ENCODE measurements at places on chromosomes 12 and 14. TPM values are rescaled to one million over a fixed set of nuclear protein-coding genes. Genes with fewer than 3 reads are reported as not detected.

STON2 gene
- 0.66 TPM for total RNA-seq

PYGL gene
- total RNA-seq: 0.55 TPM

RAB5B gene
- 55.6 TPM for total RNA-seq

NABP2 gene
- total RNA-seq: 80.6 TPM

SIX6 gene
- total RNA-seq: not detected

KCNJ8 gene
- total RNA-seq: not detected

ZNF891 gene
- total RNA-seq: 2.0 TPM

RD3L gene
- not detected for total RNA-seq

DNA sequence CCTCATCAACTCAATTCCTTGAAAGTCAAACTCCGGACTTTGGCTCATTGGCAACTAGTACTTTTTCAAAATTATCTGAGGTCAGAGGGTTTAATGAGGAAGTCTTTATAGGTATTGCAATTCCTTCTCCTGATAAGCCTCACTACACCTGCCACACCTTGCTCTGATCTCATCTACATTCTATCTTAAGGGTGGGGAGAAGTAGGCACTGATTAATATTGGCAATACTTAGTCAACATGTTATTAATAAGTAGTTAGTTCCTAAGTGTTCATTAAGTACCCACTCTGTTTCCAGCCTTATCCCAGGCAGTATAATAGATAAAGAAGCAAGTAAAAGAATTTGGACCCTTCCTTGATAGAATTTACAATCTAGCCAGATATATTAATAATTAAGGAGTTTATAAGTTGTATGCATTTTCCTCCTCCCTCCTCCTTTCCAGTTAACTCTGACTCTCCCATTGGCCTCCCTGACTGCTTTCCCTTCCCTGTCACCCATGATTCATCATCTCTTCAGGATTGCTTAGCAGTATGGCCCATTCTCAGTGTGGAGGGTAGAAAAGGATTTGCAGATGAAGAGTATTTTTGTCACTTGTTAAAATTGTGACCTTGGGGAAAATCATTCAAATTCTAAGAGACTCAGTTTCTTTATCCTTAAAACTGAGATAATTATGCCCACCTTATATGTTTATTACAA is 231.0 kb upstream of the ATP2B1 start:
- no peak for DNase-seq

DNA sequence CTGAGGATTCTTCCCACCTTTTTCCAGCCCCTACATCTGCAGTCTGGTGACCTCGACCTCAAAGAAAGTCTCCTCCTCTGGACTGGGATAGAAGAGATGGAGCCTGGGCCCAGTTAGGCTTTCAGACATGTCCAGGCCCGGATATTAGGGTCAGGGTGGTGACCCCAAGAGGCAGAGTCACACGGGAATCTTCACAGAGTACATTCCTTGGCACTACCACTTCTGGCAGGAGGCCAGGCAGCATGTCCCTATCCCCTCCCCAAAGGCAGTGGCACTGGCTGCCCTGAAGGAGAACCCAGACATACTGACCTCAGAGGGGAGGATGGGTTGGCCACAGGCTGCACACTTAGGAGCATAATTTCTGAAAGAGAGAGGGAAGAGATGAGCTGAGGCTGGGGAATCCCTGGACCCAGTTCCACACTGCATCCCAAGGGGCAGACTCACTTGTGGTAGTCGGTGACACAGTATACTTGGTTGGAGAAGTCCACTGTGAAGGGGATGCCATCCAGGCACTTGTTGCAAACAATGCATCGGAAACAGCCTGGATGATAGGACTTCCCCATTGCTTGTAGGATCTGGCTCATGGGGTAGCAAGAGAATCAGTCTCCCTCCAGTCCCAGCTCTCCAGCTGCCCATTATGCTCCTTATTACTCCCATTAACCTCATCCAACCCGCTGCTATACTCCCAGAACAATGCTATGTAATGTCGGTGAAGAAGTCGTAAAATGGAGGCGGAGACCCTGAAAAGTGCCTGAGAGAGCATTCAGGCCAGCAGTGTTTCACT is 7.6 kb downstream of the AJUBA start:
- no peak for DNase-seq

GRCh38 chr14:104776961-104777807 is 18.4 kb downstream of the AKT1 start:
- no peak for DNase-seq

DNA sequence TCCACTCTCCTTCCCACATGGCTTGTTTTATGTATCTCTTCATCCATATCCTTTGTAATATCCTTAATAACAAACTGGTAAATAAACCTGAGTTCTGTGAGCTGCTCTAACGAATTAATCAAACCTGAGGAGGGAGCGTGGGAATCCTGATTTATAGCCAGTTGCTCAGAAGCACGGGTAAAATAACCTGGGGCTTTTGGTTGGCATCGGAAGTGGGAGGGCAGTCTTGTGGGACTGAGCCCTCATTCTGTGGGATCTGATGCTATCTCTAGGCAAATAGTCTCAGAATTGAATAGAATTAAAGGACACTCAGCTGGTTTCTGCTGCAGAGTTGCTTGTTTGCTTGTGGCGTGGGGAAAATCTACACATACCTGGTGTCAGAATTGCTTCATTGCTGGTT is 17.5 kb upstream of the LDHB start:
- no peak for DNase-seq

- DNase-seq: peak; percentile 95
Measured at GRCh38 chr12:14961466-14962152, at the start of gene ARHGDIB. Gene ARHGDIB (minus strand): TSS chr12:14961601. CDS start chr12:14950712, 10,889 bp downstream.

- peak; percentile 93 for DNase-seq
Measured at GRCh38 chr12:93677195-93678064, at the start of gene CRADD. Gene CRADD (plus strand): TSS chr12:93677375.

- DNase-seq: no peak
Measured at GRCh38 chr12:108861878-108862587, 4.7 kb upstream of the SSH1 start.

GRCh38 chr14:28778138-28779117 is 11.8 kb downstream of the FOXG1 start:
- DNase-seq: no peak

GRCh38 chr12:132237772-132238487 is 91.5 kb downstream of the GALNT9 start:
- DNase-seq: no peak

- no peak for DNase-seq
Measured at GRCh38 chr14:40219032-40219431, 786.8 kb upstream of the FBXO33 start.

- peak; percentile 72 for DNase-seq
Measured at GRCh38 chr14:65243766-65244442, 141.6 kb upstream of the MAX start.

- no peak for DNase-seq
Measured at GRCh38 chr14:49769171-49769570, 1.2 kb downstream of the KLHDC2 start.

GRCh38 chr12:54649825-54650224 is 1.7 kb upstream of the DCD start:
- DNase-seq: no peak

GRCh38 chr14:69917287-69917686 is 38.1 kb downstream of the SMOC1 start:
- no peak for DNase-seq

DNA sequence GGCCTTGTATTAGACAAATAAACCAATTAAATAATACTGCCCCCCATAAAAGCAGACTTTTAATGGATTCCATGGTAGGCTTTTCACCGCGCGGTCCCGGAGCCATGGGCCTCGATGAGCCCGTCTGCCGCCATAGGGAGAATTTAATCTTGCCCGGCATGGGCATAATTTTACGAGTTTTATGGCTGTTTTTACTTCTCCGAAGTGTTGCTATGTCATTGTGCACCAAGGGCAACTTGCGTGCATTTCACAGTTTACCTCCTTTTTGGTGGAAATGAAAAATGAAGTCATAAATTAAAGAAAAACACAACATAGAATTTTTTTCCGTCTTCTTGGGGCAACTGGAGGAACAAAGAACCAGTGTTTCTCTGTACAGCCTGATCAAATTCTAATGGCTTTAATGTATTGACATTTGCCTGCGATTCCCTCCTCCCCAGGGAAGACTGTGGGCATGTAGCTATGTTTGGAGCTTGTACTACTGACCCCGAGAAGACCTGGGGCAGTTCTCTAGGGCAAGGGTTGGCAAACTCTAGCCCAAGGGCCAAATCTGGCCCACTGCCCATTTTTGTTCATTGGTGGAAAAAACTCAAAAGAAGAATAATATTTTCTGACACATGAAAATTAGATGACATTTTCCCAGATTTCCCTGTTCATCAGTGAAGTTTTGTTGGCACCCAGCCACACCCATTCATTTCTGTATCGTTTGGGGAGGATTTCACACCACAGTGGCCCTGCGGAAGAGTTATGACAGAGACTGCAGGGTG is 142.7 kb downstream of the CHST11 start:
- DNase-seq: no peak

- DNase-seq: no peak
Measured at GRCh38 chr14:91582761-91583160, 72.7 kb upstream of the PPP4R3A start.

DNA sequence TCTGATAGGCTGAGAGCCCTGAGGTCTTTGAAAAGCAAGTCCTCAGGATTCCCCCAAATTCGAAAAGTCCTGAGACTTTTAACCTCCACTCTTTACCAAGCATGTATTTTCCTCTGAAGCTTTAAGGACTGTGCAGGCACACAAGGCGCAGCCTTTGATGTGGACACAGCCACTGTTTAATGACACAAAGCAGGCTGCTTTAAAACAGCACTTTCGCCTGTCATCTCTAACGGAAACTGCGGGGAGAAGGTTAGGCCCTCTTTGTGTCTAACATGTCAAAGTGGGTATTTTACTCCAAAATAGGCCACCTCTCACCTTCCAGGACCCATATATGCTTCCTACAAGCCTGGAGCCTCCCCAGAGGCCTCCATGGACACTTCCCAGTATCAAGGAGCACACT is 159.2 kb downstream of the GCH1 start:
- DNase-seq: peak; percentile 55

- peak; percentile 84 for DNase-seq
Measured at GRCh38 chr12:12007001-12007712, 63.6 kb upstream of the BCL2L14 start.

DNA sequence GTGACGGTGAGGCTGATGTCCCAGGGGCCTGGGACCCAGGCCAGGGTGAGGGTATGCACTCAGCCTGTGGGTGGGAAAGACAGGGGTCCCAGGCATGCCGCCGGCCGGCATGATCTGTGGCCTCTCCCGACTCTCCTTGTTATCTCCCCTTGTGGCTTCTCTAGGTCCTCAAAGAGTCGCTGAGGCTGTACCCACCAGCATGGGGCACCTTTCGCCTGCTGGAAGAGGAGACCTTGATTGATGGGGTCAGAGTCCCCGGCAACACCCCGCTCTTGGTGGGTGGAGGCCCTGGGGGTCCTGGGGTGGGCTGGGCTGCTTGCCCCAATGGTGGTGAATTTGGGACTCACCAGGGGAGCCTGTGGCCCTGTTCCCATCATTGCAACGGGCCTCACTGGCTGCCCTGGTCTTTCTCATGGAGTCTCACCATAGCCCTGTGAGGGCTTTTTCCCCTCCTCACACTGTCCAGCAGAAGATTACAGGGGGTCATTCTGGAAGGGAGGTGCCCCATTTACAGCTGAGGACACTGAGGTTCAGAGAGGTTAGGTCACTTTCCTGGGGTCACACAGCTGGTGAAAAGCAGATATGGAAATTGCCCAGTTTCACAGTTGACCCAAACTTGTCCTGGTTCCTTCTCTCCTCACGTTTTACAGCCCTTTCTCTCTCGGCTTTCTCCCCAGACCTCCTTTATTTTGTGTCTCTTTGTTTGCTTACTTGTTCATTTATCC is 37.9 kb downstream of the CYP46A1 start:
- peak; percentile 33 for DNase-seq

- DNase-seq: peak; percentile 55
Measured at GRCh38 chr12:108694812-108695278, 36.5 kb downstream of the CORO1C start.

- DNase-seq: peak; percentile 84
Measured at GRCh38 chr12:52884526-52885293, 20.2 kb downstream of the KRT8 start.

DNA sequence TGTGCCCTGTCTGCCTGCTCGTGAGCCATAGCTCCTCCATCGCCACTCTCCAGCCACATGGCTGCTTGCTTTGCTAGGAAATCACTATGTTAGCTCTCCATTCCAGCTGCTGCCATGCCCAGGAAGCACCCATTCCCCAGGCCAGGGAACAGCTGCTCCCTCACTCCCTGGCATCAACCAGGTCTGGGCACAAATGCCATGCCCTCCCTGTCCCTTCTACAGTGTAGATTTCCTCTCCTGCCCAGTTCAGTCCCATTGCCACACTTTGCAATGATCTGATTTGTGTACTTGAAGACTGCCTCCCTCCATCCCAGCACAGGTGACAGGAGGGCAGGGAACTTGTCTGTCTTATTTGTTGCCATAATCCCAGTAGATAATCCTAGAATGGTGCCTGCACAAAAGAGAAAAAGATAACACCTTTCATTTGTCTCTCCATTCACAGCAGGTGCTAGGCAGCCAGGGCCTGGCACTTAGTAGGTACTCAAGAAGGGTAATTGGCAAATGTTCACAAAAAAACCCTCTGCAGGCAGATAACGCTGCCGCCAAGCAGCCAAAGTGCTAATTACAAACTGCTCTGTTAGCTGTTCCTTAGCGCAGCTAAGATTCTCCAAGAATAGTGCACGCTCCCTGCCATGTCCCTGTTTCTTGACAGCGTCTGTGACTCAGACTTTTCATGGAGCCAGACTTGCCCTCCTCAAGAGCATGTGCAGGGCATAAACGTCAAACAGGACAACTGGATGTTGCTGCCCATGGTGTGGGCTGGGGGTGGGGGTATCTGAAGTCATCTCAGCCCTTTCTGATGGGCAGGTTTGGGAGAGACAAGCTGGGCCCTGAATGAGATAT is 69.1 kb downstream of the ARL6IP4 start:
- no peak for DNase-seq

DNA sequence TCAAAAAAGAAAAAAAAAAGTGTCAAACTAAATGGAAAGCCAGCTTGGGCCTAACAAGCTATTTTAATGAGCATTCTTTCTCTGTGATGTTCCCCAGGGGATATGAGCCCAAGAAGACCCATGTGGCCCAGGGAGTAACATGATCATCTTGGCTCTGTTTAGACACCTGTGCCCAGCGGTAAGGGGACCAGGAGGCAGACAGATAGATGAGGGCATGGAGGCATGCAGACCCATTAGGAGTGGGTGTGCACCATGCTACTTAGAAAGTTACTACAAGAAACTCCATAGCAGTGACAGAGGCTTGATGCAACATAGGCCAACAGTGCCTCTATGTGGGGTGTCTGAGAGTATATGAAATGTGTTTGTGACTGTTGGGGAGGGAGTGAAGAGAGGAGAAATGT is 3.1 kb upstream of the CREBL2 start:
- peak; percentile 51 for DNase-seq

- DNase-seq: no peak
Measured at GRCh38 chr14:22614240-22614799, 16.2 kb downstream of the ABHD4 start.

- no peak for DNase-seq
Measured at GRCh38 chr12:81811778-81812125, 52.6 kb upstream of the PPFIA2 start.

DNA sequence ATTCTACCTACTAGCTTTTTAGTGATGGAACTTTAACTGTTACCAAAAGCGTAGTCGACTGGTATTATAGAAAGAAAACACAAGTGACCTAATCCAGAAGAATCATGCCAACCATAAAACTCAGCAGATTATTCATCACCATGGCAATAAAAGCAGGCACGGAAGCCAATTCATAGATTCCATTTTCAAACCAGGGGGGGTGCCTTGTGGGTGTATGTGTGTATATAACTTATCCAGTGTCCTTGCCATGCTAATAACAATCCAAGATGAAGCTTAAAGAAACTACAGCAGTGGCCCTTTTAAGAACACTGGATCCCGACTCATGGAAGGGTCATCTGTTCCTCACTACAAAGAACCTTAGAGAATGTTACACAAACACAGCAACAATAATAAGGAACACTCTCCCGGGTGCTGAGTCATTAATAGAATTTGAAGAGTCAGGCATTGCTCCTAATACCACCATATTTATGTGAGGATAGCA is 61.0 kb downstream of the EPS8 start:
- DNase-seq: no peak

Measured in activated CD8-positive, alpha-beta memory T cell treated with anti-CD3 and anti-CD28 coated beads, Interleukin-2, amount 10 ng/mL, durations not matched to agents 7 days and 5 days (primary cell).